Cerebellar cortex (tissue), 1 donor: ENCODE measurements at places on chromosomes 1 and 21.

DNA sequence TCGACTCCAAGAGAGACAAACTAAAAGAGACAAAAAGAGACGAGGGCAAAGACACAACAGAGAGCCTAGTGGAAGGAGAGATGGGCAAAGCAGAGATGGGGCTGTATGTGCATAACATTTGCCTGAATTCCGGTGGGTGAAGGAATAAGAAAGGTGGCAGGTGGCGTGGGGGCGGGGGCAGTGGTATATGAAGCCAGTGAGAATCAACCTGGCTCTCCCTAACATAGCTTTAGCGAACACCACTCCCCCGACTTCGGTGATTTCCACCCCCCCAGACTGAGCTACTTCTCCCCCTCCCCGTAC, 1.1 kb downstream of the INKA2 start:
- no peak for DNase-seq

DNA sequence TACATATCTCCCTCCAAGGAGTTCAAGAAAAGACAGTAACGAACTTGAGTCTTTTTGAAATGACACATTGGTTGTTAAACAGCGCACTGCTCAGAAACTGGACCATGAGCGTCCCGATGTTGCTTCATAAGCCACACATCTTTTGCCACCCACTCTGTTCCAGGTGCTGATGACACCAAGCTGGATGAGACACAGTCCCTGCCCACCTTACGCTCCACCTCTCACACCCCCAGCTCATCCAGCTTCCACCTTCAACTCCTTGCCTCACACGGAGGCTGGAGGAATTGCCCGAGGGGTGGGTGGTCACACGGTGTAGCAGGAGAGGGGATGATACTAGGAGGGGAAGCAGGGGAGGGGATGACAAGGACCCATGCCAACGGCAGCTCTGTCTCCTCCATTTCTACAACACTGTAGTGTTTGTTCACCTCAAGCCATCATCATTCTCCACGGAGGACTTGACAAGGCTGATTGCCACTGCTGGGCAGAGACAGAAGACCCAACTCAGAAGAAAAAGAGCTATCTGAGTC, 148.5 kb upstream of the TNR start:
- no peak for DNase-seq

- peak; percentile 71 for DNase-seq
Measured at GRCh38 chr1:205809942-205810345, 3.1 kb downstream of the SLC41A1 start.

DNA sequence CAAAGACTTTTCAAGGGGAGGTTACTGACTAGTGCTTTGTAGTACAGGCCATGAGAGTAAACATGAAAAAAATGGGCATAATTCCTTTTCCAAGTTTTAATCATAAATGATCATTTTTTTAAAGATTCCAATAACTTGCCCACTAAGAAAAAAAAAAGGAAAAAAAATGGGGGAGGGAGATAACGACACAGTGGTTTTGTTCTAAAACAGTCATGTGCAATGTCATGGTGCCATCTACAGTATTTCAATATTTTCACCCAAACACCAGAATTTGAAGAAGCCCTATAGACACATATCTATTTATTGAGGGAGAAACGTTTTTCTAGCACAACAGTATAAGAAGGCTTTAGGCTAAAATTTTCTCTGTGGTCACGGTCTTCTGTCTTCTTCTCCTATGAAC, 250.2 kb downstream of the LTN1 start:
- DNase-seq: no peak

DNA sequence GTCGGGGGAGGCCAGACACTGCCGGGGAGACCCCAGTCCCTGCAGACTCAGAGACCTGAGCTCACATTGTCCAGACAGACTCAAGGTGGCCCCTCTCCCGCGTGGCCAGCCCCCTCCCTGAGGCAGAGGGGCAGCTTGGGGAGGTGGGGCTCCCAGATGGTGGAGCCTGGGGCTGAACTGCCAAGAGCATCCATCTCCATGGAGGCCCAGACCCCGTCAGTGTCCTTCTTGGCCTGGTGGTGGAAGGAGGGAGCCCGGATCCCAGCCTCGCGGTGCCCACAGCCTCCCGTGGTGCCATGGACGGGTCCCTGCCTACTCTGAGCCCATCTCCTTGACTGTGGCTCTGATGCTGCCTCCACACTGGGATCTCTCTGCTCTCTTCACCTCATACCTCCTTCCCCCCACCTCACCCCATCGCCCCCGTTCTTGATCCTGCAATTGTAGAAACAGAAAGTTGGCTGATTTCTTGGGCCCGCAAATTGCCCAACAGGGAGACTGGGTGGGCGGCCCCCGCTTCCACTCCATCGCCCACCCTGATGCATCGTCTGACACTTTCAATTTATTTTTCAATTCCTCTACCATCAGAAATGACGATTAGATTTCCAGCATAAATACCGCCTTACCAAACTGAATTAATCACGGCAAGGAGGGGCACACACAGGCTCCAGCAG, 348.9 kb downstream of the MATN1 start:
- DNase-seq: no peak

GRCh38 chr1:43987159-43987902, 4.1 kb upstream of the CCDC24 start:
- DNase-seq: no peak

DNA sequence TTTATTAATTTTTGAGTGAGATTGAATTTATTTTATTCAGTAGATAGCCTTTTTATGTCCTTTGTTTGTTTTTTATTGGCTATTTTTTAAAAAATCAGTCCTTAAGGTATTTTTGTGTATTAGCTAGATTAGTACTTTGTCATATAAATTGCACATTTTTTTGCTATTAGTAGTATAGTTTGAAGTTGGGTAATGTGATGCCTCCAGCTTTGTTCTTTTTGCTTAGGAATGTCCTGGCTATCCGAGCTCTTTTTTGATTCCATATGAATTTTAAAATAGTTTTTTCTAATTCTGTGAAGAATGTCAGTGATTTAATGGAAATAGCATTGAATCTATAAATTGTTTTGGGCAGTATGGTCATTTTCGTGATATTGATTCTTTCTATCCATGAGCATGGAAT, 80.4 kb downstream of the MAN1A2 start:
- no peak for DNase-seq

- no peak for DNase-seq
Measured at GRCh38 chr1:10779201-10779600, 17.2 kb downstream of the CASZ1 start.

- no peak for DNase-seq
Measured at GRCh38 chr1:92754719-92755050, 30.2 kb downstream of the EVI5 start.

- no peak for DNase-seq
Measured at GRCh38 chr1:171798765-171799164, 17.3 kb downstream of the METTL13 start.

GRCh38 chr1:31383967-31384366, 11.1 kb upstream of the FABP3 start:
- no peak for DNase-seq

- no peak for DNase-seq
Measured at GRCh38 chr1:30822966-30823581, 65.5 kb upstream of the LAPTM5 start.

- no peak for DNase-seq
Measured at GRCh38 chr1:209062081-209062620, 521.4 kb upstream of the CAMK1G start.

- DNase-seq: no peak
Measured at GRCh38 chr1:113369699-113370098, 20.6 kb upstream of the MAGI3 start.

DNA sequence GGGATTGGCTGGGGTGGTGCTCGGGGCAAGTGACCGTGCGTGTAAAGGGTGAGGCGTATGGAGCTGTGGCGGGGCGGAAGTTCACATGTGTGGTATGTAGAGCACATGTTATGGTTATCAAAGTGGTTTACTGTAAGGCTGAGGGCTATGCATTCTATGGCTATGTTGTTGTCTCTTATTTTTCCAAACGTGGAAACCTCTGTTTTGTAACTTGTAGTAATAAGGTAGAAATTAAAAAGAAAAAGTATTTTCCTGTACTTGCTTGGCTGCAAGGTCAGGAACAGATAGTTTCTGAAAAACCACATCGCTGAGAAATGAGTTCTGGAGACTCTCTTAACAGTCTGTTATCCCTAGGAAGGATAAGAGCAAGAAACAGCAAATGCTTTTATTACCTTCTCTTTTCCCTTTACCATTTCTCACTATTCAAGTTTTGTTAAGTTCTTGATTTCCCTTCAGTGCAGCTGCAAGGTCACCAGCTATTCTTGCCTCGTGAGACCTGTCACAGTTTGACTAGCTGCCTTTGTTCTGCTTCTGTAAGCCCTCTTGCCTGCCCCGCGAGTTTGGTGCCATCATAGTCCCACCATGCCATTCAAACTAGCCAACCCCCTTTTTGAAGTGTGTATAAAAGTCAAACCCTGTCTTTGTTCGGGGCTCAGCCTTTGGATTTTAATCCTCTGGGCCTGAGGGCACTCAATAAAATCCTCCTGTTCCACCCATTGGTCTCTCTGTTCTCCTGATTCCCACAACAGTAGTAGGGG, 9.5 kb downstream of the RNU1-2 start:
- DNase-seq: peak; percentile 93

DNA sequence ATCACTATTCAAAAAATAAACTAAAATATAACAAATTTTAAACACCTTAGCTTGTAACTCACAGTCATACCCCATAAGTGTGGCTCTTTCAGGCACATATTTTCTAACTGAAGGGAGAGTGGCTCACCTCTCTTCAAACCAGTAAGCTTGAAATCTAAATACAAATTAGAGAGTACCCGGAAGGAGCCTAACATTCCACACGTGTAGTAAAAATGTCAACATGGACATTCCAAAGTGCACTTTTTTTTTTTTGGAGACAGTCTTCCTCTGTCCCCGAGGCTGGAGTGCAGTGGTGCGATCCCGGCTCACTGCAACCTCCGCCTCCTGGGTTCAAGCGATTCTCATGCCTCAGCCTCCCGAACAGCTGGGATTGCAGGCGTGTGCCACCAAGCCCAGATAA, 275.6 kb upstream of the ADGRL2 start:
- no peak for DNase-seq

DNA sequence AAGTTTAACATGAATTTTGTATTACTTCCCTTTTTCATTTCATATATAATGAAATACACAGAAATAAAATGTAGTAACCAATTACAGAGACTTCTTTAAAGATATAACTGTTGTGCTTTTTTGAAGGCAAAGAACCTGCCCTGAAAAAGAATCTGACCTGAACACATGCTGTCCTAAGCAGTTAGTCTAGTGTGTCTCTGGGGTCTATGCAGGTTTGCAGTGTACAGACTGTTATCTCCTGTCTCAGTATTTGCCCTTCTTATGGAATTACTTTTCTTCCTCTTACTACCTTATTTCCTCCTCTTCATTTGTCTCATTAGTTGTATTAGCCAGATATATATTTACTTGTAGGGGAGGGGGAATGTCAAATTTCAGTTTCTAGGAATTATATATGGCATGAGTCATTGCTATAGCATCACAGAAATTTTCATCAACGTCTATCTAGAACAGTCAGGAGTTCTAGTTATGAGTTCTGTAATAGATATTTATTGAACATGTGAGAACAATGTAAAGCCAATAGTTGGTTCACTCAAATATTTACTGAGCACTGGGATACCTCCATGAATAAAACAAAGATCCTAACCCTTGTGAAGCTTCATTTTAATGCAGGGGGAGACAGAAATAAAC, 28.4 kb upstream of the PLEKHO1 start:
- DNase-seq: no peak

DNA sequence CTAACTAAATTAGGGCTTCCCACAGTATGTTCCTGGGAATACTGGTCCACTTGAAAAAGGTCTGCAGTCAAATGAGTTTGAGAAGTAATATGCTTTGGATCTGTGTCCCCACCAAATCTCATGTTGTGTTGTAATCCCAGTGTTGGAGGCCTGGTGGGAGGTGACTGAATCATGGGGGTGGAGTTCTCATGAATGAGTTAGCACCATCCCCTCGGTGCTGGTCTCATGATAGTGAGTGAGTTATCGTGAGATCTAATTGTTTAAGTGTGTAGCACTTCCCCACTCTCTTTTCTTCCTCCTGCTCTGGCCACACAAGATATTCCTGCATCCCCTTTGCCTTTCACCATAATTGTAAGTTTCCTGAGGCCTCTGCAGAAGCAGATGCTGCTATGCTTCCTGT, 16.9 kb upstream of the DMRTB1 start:
- no peak for DNase-seq

DNA sequence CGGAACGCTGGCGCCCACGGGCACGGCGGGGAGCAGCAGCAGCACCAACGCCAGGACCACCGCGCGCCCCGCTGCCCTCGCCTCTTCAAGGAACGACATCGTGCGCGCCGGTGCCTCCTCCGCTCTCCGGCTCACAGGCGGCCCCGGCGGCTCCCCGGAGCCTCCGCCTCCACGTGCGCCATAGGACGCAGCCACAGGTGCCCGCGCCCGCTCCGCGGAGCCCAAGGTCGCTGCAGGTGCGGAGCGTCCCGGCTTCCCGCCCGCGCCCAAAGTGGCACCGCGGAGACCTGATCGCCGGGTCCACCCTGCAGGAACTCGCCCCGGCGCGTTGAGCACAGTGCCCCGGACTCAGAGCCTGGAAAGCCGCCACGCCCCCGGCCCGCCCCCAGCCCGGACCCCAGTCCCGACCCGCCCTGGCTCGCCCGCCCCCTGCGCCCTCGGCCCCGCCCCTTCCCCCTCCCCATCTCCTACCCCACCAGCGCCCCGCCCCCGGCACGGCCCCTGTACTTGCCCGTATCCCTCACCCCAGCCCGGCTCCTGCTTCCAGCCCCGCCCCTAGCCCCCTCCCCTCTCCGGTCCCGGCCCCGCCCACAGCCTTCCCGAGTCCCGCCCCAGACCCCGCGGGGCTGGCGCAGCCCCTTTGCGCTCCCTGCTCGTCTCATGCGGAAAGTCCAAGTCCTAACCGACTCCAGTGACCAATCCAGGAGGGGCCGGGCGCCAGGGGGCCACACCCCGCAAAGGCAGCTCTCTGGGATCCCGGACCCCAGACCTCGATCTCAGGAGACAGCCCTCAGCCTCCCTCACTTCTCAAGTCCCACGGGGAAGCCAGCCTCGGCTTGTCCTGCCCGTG, at the start of gene MEGF6:
Gene MEGF6, minus strand, starts transcription at position 339 of the 850 bp plus-strand sequence. Its CDS starts 240 bp downstream, at position 99.
- peak; percentile 56 for DNase-seq

- DNase-seq: no peak
Measured at GRCh38 chr21:39527664-39528381, 76.1 kb downstream of the SH3BGR start.

- no peak for DNase-seq
Measured at GRCh38 chr1:52677076-52677806, 20.9 kb downstream of the COA7 start.

- DNase-seq: no peak
Measured at GRCh38 chr1:156914440-156914856, 6.0 kb upstream of the LRRC71 start.

- DNase-seq: peak; percentile 54
Measured at GRCh38 chr1:42456754-42457089, 379 bp downstream of the PPCS start.

- no peak for DNase-seq
Measured at GRCh38 chr1:45943185-45943584, 139.8 kb downstream of the MAST2 start.
